ENCODE measurements at places on chromosomes 1 and 21.
A peak's percentile ranks its signal among the peaks of the same experiment; 100 is the strongest.

DNA sequence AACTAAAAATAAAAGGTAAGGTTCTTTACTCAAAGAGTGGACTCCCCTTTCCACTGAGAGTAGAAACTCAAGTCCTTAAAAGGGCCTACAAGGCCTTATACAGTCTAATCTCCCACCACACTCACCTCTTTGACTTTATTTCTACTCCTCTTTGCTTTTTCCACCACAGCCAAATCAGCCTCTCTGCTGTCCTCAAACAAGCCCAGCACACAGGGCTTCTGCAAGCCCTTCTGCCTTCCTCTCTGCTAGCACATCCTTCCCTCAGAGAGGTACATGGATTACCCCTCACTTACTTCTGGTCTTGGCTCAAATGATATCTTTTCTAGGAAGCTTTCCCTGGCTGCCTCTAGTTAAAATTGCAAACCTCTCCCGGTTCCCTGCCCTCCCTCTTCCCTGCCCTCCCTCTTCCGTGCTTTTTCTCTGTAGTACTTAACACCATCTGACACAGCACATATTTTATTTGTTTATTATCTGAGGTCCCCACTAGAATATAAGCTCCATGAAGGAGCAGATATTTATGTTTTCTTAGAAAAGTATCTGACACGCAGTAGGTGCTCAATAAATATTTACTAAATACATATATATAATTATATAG lies 1.7 kb downstream of the LYST start:
- ATAC-seq, result no peak
- no peaks in the 10 kb centered on the region for H3K27me3 ChIP-seq
- peaks cover 57% of the 10 kb centered on the region for H3K4me1 ChIP-seq
- H3K4me3 ChIP-seq, result peak overlapping the region; percentile 73
- peak overlapping the region; percentile 96 for H3K27ac ChIP-seq
- H3K36me3 ChIP-seq, result peaks cover 15% of the 10 kb centered on the region

DNA sequence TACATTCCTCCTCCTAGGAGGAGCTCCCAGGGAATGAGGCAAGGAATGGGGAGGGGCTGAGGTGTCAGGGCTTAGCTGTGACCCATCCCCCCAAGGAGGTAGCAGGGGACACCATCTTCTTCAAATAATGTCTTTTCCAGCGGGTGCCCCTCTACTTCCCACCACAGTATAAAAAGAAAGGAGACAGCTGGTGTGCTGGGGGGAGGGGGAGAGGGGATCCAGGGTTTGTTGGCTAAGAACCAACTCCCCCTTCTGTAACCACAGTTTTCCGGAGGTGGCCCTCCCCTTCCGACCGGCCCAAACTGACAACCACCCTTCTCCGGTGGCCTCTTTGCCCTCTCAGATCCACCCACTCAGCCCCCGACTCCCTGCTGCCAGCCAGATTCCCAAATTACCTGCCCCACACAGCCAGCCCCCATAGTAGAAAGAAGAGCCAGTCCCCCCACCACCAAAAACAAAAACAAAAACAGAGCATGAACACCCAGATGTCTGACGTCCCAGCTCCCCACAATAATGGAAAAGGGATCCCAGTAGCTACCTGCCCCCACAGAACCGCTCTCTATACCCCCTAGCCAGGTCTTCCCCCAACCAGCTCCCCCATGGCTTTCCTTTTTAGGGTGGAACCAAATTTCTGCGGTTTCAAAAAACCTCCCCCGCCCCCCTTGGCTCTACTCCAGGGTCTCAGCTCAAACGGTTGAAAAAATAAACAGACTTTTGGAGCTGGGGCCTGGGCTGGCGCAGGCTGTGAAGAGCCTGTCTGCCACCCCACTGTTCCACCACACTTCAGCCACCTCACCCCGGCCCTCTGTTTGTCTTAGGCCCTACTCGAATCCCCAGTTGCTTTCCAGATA lies 2.1 kb downstream of the ARHGEF2 start:
- no peaks in the 10 kb centered on the region for H3K27me3 ChIP-seq
- no peak for ATAC-seq
- H3K27ac ChIP-seq, result peak overlapping the region; percentile 93
- peaks cover 48% of the 10 kb centered on the region for H3K36me3 ChIP-seq
- H3K4me3 ChIP-seq, result peak overlapping the region; percentile 99

- H3K36me3 ChIP-seq, result no peaks in the 10 kb centered on the region
- no peak overlapping the region for H3K27ac ChIP-seq
- H3K4me3 ChIP-seq, result no peak overlapping the region
- ATAC-seq, result no peak
- no peaks in the 10 kb centered on the region for H3K27me3 ChIP-seq
Observed at GRCh38 chr1:102937401-102937800, 170.9 kb downstream of the COL11A1 start.

DNA sequence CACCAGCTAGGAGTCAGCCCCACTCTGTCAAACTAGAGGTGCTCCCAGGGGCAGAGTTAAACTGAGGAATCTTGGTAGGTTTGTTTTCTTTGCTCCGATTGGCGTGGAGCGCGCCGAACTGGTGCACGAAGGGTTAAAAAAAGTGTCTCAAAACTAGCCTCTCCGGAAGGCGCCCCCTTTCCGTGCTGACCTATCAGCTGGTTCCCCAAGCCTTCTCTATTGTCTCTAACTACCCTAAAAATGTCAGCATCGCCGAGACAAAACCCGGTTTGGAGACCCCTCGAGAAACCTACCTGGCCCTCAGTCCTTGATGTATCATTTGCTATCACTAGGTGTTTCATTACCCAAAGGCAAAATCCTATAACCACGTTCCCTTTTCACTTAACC lies 2.2 kb downstream of the TGFB2 start:
- H3K36me3 ChIP-seq, result no peaks in the 10 kb centered on the region
- no peaks in the 10 kb centered on the region for H3K27me3 ChIP-seq
- H3K4me1 ChIP-seq, result peaks cover 49% of the 10 kb centered on the region
- ATAC-seq, result no peak
- H3K27ac ChIP-seq, result no peak overlapping the region
- H3K4me3 ChIP-seq, result no peak overlapping the region

DNA sequence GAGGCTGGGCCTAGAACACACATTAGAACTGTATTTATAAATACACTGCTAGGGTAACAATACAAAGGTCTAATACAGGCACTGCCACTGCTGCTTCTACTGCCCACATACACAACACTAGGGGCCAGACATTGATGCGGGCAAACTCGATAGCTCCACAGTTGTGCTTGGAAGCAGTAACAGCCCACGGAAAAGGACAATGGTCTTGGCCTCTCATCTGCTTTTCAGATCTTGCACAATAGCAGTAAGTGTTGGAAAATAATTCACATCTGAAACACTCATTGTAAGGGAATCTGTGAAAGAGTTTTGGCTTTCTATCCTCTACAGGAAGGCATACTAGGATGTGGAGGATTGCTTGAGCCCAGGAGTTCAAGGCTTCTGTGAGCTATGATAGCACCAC lies 6.9 kb upstream of the SPOCD1 start:
- no peak overlapping the region for H3K4me3 ChIP-seq
- no peaks in the 10 kb centered on the region for H3K36me3 ChIP-seq
- H3K4me1 ChIP-seq, result peaks cover 13% of the 10 kb centered on the region
- H3K27ac ChIP-seq, result no peak overlapping the region
- ATAC-seq, result no peak
- H3K27me3 ChIP-seq, result no peaks in the 10 kb centered on the region

DNA sequence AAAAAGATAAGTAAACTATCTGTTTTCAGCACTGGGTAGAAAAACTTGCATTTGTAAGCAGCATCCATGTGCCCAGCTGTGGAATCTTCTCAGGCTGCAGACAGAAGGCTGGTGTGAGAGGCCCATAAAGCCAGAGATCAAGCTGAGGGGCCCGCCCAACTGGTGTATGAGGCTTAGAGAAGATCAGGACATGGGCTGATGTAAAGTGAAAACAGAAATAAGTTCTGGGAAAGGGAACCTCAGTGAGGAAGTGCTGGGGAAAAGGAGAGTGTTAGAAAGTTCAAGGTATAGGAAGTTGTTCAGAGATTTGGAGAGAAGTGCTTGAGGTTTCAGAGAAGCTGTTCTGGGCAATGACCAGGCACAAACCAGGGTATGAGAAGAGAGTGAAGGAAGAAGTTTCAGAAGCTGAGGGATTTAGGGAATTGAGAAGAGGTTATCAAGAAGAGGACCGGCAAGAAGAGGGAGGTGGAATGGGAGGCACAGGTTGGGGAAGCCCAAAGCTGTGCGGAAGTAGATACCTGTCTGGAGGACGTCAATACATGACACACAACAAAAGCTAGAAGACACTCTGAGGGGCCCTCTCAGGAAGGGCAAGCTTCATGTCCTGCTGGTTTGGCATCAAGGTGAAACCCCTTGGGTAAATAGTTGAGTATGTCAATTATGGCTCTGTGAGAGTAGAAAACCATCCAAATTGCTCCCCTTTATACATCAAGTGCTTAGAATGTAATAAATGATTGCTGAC lies 2.7 kb upstream of the CD5L start:
- H3K4me1 ChIP-seq, result peaks cover 38% of the 10 kb centered on the region
- H3K27ac ChIP-seq, result peak overlapping the region; percentile 22
- H3K36me3 ChIP-seq, result no peaks in the 10 kb centered on the region
- H3K4me3 ChIP-seq, result no peak overlapping the region
- H3K27me3 ChIP-seq, result no peaks in the 10 kb centered on the region

DNA sequence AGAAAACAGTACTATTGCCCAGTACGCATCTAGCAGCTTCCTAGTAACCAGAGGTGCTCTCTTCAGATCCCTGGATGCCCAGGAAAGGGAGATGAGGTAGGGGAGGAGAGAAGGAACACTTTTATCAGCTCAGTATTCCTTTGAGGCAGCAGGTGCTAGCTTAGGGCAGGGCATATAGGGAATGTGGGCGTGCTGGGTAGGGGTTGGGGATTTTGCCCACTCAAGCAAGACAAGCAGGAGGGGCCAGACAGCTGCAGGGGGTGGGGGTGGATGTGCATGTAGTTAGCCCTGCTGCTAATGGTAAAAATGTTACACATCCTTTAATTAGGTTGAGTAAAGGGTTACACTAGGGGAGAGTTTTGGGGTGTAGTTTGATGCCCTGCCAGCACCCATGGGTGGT lies 18.1 kb upstream of the AVPR1B start:
- H3K27me3 ChIP-seq, result peaks cover 32% of the 10 kb centered on the region
- H3K27ac ChIP-seq, result no peak overlapping the region
- H3K4me3 ChIP-seq, result no peak overlapping the region
- H3K36me3 ChIP-seq, result no peaks in the 10 kb centered on the region

DNA sequence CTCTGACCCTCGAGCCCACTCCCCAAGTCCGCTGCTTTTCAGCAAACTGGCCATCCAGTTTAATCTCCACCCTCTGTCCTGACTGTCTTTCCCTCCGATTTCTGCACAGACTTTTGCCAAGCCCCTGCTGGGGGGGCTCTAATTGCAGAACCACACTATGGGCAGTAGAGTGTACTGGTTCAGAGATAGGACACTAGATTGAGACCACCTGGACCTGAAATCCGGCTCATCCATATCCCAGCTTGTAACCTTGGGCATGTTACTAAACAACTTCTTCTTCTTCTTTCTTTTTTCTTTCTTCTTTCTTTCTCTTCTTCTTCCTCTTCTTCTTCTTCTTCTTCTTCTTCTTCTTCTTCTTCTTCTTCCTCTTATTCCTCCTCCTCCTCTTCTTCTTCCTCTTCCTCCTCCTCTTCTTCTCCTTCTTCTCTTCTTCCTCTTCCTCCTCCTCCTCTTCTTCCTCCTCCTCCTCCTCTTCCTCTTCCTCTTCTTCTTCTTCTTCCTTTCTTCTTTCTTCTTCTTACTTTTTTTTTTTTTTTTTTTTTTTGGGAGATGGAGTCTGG lies 7.7 kb downstream of the LRRC71 start:
- ATAC-seq, result peak; percentile 28
- H3K4me3 ChIP-seq, result peak overlapping the region; percentile 37
- H3K27ac ChIP-seq, result no peak overlapping the region
- H3K36me3 ChIP-seq, result no peaks in the 10 kb centered on the region
- H3K4me1 ChIP-seq, result peaks cover 27% of the 10 kb centered on the region

DNA sequence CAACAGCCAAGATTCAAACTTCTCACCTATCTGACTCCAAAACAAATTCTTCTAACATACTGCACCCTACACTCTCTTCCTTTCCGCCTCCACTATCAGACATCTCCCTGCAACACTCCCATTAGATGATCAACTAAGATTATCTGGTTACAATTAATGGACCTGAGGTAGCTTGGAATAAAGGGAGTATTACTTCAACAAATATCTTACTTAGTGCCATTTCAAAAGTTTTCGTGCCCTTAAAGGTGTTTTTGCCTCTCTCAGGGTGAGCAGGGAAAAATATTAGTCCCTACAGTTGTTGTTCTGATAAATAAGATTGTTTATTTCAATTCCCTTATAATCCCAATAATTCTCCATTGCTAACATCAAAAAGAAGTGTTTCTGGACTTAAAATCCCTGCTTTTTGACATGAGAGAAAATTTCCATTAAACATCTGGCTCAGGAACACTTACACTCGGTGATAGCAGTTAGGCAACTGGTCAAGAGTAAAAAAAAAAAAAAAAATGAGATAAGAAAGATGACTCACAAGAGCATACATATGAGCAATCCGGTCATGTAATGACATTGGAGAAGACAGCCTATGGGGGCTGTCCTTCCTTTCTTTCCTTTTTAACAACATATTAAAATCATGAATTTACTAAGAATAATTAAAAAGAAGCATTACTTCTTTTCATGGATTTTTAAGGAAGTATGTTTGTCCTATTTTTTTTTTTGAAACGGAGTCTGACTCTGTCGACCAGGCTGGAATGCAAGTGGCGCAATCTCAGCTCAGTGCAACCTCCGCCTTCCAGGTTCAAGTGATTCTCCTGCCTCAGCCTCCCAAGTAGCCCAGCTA lies 7.6 kb downstream of the RSBN1 start:
- peak overlapping the region; percentile 51 for H3K27ac ChIP-seq
- H3K36me3 ChIP-seq, result peaks cover 29% of the 10 kb centered on the region
- H3K4me3 ChIP-seq, result no peak overlapping the region
- no peak for ATAC-seq
- no peaks in the 10 kb centered on the region for H3K27me3 ChIP-seq
- H3K4me1 ChIP-seq, result peaks cover 71% of the 10 kb centered on the region

GRCh38 chr1:185652348-185652747 lies 81.8 kb upstream of the HMCN1 start:
- H3K27me3 ChIP-seq, result no peaks in the 10 kb centered on the region
- H3K36me3 ChIP-seq, result no peaks in the 10 kb centered on the region
- H3K27ac ChIP-seq, result no peak overlapping the region
- ATAC-seq, result no peak
- H3K4me1 ChIP-seq, result no peaks in the 10 kb centered on the region
- H3K4me3 ChIP-seq, result no peak overlapping the region

- H3K4me1 ChIP-seq, result no peaks in the 10 kb centered on the region
- H3K27me3 ChIP-seq, result peaks cover 52% of the 10 kb centered on the region
- H3K27ac ChIP-seq, result no peak overlapping the region
- H3K4me3 ChIP-seq, result no peak overlapping the region
Observed at GRCh38 chr1:41417746-41418145, 56.5 kb downstream of the FOXO6 start.

- H3K4me3 ChIP-seq, result no peak overlapping the region
- peaks cover 5% of the 10 kb centered on the region for H3K4me1 ChIP-seq
- peaks cover 13% of the 10 kb centered on the region for H3K27me3 ChIP-seq
- no peak overlapping the region for H3K27ac ChIP-seq
Observed at GRCh38 chr1:194295685-194296084, 1109.3 kb upstream of the B3GALT2 start.

GRCh38 chr1:167922023-167922422 lies 8.1 kb upstream of the ADCY10 start:
- H3K4me1 ChIP-seq, result peaks cover 11% of the 10 kb centered on the region
- ATAC-seq, result no peak
- H3K27ac ChIP-seq, result no peak overlapping the region
- no peak overlapping the region for H3K4me3 ChIP-seq
